ENCODE measurements at places on chromosomes 7 and 10.

DNA sequence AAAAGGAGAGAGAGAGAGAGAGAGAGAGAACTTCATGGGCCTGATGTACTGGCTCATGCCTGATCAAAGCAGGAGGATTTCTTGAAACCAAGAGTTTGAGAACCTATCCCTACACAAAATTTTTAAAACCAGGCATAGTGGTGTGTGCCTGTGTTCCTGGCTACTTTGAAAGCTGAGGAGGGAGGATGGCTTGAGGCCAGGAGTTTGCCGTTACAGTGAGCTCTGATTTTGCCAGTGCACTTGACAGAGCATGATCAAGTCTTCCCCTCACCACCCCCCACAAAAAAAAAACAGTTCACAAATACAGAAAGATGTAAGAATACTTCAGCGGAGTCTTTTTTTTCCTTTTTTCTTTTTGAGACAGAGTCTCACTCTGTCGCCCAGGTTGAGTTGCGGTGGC, 52.1 kb upstream of the CCAR1 start:
- no peak for DNase-seq

GRCh38 chr10:88974012-88974411, 16.6 kb upstream of the FAS start:
- DNase-seq = no peak

DNA sequence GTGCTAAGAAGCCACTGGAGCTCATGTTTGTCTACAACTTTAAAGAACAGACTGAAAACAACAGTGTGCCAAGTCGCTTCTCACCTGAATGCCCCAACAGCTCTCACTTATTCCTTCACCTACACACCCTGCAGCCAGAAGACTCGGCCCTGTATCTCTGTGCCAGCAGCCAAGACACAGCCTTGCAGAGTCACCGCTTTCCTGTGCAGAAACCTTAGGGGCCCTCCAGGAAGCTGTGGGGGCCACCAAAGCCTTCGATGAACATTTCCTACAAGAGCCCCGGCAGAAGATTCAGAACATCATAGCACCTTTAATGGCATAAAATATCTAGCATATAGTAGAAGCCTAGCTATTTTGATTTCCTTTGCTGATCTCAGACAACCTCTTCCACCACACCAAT, 88.0 kb upstream of the PRSS58 start:
- DNase-seq = no peak

DNA sequence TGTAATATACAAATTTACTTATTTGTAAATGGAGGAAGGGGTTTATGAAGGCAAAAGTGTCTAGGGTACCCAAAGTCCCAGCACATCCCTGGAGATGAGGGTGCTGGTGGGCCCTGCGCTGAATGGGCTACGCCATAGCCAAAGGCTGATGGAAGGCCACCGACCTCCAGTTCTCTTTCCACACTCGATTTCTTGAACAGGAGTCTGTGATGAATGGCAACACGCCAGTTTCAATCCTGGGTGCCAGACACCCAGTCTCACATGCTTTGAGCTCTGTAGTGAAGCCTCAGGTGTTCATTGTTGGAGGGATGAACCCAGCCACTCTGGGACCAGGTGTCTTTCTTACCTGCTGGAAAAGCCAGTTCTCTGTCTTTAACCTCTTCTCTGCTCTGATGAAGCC, 752 bp downstream of the LRMDA start:
- no peak for DNase-seq

DNA sequence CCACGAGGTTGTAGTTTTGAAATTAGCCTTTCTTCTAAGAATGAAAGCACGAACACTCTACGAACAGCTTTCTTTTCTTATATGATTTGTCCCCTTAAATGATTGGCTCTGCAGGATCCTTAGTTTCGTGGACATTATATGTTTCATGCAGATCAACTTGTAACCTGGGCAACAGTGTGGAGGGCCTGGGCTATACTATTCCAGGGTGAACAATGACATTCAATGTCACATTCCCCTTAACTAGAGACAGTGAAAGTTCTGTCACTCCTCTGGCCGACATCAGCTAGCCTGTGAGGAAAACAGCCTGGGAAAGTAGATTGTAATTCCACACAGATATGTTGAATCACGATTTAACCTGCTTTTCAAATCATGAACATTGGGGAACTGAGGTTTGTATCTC, 23.4 kb downstream of the TAS2R16 start:
- DNase-seq = no peak

- DNase-seq = no peak
Observed at GRCh38 chr7:66307591-66308215, 102.6 kb downstream of the TPST1 start.

DNA sequence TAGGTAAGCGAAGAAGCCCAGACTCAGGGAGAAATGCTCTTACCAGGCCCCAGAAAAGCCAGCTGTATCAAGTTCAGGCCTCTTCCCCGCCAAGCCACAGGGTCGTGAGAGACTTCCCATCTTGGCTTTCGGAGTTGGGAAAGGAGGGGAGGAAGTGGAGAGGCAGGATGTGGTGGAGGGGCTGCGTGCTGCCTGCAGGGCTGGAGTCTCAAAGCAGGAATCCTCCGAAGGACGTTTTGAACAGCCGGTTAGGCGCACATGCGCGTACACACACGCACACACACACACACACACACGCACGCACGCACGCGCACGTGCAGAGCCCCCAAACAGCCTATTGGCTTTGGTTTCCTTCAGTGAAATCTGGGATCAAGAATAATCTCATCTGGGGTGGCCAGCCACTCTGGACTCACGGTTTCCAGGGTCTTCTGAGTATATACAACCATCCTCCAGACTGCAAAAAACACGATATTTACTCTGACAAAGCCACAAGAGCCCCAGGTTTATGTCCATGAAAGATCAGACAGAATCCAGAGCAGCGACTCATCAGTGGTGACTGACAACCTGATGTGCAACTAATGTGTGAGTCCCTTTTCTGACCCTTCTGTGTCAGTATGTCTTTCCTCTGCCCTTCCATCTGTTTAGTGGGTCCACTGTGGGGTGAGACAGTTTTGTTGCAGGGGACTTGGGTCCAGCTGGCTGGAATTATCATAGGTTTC, 115.0 kb upstream of the ZNF438 start:
- no peak for DNase-seq

Measured in AG04449 (cell line).